Endothelial cell of umbilical vein (primary cell): ENCODE measurements at places on chromosomes 1 and 21. TPM values are rescaled to one million over a fixed set of nuclear protein-coding genes. Genes with fewer than 3 reads are reported as not detected.

GRCh38 chr1:224782281-224783000 lies 147.0 kb upstream of the DNAH14 start:
- no peak for DNase-seq

- DNase-seq = no peak
Measured at GRCh38 chr21:32693581-32693980, 34.2 kb downstream of the SYNJ1 start.

GRCh38 chr1:154400381-154400801 lies 4.8 kb upstream of the IL6R start:
- DNase-seq = peak; percentile 75

GRCh38 chr1:16189003-16189402 lies 23.4 kb downstream of the ARHGEF19 start:
- no peak for DNase-seq

DNA sequence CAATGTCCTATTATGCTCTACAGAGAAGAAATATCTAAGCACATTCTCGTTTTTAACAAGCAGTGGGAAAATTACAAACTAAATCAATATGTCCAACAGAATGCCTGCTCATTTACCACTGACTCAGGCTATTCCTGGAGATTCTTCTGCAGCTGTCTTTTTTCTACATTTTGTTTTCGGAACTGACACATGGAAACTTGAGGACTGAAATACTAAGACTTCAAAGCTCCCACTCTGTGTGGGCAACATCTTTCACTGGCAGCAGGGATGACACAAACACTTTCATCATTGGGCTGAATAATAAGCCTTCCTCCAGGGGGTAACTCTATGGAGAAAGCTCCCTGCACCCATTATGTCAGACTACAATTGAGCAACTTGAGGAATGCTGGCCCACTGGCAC lies 175.5 kb upstream of the NCAM2 start:
- DNase-seq = no peak

GRCh38 chr1:40921522-40921921 lies 58.0 kb upstream of the CTPS1 start:
- no peak for DNase-seq

DNA sequence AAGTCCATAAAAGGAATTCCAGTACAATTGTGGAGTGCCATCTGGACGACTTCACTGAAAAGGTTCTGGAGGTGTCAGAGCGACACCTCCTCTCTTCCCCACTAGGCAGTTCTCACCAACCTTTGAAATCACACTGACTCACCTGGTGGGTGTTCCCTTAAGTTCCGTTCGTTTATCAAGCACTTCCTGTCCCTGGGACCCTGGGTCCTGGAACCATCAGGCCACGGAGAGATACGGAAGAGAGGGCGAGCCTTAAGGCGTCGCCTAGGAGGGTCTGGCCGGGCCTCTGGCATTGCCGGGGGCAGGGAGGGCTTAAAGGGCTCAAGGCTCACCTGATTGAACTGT lies 317 bp downstream of the SPAG17 start:
- no peak for DNase-seq

DNA sequence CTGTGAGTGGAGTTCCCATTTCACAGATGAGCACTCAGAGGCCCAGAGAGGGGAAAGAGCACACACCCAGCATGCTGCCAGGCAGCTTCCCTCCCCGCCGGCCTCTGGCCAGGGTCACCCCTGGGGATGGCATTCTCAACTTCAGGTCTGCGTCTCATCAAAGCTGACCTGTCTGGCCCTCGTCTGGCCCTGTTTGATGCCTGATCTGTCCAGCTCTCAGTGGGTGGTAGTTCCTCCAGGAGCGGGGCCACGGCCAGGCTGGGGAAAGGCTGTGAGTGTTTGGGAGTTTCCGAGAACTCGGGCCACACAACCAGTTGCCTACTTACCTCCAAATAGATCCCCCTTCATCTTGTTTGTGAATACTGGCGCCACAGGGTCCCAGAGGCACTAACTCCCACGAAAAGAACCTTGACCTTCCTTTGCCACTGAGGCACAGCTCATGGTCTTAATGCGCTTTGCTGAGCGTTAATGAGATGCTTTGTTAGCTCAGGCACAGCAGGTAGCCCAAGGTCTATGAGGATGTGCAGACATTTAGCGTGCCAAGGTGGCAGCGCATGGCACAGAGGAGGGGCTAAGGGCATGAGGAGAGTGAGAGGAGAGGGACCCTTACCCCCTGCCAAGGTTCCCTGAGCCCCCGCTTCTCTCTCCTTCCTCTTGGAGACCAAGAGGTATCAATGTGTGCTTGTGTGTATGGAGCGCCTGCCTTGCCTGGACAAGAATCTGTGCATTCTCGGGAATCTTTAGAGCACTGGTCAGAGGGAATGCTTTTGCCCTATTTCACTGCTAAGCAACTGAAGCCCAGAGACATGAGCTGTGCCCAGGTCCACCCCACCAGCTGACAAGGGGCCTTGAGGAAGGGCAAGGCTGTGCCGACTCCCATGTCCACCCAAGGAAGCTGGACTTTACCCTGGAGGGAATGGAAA lies 61.2 kb downstream of the DISP3 start:
- DNase-seq = no peak

Gene GJA9
- not detected in 2 replicates for polyA plus RNA-seq

Gene EPHB2
- 46.0 and 50.8 TPM in 2 replicates for polyA plus RNA-seq

- no peak for DNase-seq
Measured at GRCh38 chr21:32312326-32312725, 13.7 kb downstream of the MRAP start.

Gene JAM2
- polyA plus RNA-seq = 0.14 and 0.29 TPM in 2 replicates

DNA sequence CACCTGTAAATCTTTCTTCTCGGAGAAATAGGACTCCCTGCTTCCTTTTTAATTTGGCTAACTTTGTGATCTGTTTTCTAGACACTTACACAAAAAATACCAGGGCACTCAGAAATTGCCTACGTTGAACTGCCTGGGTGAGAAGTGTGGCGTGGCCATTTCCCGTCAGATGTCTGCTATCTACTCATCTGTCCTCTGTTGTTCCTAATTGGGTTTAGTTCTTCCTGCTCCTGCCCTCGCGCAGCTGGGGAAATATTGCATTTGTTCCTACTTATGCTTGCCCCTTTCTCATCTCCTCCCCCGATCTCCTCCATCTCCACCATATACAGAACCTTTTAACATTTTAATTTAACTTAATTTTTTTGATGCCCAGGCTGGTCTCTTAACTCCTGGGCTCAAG lies 55.1 kb downstream of the CD58 start:
- no peak for DNase-seq

GRCh38 chr1:51534447-51534846 lies 15.4 kb upstream of the EPS15 start:
- DNase-seq = no peak

DNA sequence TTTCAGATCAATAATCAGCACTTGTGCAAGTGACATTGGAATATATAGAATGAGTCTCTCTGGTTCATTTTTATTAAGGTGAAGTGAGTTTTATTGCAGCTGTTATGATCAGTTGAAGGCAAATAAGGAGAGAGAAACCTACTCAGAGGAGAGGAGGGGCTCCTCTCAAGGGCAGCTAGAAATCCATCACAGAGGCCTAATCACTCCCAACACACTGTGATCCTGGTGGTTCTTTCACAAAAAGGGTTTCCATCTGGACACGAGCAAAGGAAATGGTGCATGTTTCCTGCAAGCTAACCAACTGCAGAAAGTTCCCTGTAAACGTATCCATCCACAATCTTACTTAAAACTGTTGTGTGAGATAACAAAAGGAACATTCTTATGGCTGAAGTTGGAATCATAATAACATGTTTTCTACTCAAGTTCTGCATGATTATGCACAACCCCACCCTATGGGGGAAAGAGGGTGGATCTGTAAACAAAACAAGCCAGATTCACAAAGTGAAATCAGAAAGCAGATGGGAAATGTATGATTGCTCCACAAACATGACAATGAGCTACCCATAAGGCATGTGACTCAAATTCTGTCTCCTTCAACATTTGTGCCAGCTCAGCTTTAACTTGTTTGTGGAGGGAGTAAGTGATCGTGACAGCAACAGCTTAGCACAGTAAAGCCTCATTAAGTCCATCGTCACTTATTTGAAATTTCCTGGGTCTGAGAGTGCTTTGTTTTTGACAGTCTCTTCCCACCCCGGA lies 141.2 kb upstream of the ST6GALNAC5 start:
- no peak for DNase-seq

Gene ARHGEF19
- polyA plus RNA-seq = 8.0 and 8.4 TPM in 2 replicates

DNA sequence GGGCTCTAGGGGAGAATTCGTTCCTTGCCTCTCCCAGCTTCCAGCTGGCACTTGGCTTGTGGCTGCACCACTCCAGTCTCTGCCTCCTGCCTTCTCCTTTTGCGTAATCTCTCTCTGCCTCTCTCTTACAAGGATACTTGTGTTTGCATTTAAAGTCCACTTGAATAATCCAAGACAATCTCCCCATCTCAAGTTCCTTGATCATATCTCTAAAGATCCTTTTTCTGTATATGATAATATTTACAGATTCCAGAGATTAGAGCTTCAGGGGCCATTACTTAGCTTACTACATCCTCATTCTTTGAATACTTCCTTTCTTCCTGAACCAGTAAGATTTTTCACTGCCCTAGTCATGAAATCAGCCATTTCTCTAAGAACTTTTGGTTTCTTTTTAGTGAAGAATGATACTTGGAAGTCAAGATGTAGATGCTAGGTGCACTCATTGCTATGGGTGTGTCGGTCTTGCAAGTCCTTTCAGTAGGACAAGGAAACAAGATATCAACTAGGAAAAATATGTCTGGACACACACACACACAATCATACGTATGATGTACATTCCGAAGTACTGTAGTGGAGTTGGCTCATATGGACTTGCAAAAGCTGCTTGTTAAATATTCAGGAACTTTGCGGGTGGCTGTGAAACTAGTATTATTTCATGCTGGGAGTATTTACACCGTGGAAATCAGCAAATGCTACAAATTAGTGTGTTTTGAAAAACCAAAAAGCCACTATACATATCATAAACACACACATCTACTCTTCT lies 20.8 kb upstream of the RLF start:
- DNase-seq = no peak

GRCh38 chr1:39462074-39462473 lies 29.4 kb upstream of the BMP8A start:
- no peak for DNase-seq

DNA sequence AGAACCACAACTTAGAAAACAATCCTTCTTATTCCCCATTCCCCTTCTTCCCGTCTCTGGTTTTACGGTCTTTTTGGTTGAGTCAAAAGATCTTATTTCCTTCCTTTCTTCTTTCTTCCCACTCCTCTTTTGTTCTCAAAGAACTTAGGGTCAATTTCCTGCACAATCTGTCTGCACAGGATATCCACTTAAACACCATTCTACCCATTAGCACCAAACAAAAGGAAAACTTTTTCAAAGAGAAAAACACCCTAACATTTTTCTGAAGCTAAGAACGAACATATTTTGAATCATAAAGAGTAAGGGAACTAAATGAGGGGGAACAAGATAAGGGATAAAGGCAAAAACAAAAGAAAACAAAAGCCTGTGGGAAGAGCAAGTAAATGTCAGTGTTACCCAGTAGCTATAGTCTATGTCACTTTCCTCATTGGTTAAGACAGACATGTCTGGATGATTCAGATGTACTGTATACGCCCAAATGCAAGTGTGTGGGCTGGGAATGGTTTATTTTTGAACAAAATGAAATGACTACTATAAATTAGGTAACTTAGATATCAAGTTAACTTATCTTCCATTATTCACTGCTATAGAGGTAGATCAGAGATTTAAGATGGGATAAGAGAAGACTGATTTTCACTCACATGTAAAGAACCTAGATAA lies 59.9 kb downstream of the TOR3A start:
- peak; percentile 91 for DNase-seq
